ENCODE measurements at places on chromosomes 1 and 21.
A peak's percentile ranks its signal among the peaks of the same experiment; 100 is the strongest.

DNA sequence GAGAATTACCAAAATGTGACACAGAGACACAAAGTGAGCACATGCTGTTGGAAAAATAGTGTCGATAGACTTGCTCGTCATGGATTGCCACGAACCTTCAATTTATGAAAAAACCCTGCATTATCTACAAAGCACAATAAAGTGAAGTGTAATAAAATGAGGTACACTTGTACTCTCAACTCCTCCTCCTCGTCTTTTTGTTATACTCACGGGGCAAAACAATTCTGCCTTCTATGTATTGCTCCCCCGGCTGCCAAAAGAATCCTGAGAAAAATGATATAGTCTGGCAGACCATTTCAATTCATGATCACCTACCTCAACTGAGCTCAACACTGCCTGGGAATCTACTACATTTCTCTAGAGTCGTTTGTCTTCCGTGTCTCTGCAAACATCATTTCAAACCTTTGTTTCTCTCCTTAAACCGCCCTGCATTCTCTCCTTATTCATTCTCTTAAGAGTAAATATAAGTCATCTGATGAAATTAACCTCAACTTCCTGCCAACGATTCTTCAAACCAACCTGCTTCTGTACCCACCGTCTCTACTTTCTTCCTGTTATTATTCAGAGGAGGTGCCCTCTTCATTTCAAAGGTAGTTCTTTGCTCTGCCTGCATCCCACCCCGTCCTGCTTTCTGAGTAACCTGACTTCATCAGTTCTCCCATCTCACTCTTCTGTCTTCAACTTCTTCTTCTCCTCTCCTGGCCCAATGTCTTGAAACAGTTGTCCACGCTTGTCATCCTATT is 12.9 kb upstream of the IL19 start:
- peak; percentile 26 for DNase-seq

DNA sequence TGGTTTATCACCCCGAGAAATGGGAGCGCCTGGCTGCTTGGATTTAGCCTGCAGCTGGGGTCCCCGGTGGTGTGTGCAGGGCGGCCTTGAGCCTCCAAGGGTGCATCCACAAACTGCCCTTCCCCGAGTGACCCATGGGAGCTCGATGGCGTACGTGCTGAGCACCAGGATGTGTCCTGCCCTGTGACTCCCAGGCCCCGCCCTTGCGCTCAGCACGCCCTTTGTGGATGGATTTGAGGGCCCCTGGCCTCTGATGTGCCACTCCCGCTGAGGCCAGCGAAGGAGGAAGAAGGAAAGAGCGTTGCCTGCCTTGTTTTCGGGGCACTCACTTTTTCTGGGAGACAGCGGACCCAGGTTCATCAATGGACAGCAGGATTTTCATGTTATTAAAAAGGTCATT is 1.7 kb upstream of the TFF3 start:
- DNase-seq = no peak

GRCh38 chr1:184276416-184276815 is 110.4 kb upstream of the C1orf21 start:
- no peak for DNase-seq

DNA sequence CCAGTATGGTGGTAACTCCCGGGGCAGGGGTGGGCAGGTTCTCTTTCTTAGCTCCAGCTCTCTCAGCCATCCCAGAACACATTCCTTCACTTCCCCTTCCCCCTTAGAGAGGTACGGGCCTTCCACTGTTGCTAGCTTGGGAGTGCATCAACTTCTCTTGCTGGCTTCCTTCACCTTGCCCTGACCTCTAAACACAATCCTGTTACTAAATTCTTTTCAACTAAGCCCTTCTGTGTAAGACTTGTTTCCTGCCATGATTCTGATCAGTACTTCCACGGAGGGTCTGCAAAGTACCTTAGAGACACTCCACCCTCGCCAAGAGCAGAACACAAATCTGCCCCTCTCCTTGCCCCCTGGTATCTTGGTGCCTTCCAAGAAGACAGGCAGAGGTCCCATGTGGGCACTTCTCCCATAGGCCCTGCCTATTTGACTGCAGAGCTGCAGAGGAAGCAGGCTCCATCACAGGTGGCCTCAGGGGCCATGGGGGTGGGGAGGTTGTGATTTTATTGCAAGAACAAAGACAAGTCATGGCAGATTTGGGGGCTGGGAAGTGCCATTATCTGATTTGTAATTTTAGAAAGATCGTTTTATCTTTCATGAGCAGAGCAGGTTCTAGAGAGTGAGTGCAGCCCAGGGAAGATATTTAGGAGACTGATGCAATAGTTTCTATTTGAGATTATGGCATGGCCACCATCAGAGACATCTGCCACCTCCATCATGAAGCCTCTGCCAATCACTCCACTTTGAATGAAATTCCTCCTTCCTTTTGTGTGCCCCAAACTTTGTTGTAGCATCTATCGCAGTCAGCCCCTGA is 182.5 kb upstream of the JUN start:
- no peak for DNase-seq

GRCh38 chr1:46394108-46394871 is at the start of gene FAAH:
TSS of gene FAAH (plus strand) at chr1:46394317. CDS start at chr1:46394349, 32 bp downstream.
- DNase-seq = peak; percentile 85

DNA sequence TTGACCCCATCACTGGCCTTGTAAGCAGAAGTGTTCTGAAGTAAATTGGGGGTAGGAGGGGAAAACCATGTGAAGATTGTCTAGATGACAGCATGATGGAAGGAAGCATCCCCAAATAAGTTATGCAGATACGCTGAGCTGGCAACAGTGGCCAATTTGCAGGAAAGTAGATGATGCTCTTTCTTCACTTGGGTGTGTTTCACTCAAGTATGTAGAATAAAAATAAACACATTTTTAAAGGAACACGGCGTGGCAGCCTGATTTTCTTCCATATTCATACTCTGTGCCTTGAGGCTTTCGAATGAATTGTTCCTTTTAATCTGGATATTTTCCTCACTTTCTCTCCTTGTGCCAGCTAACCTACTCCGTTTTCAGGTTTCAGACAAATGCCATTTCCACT is 295.5 kb upstream of the DPYD start:
- DNase-seq = no peak

- DNase-seq = no peak
These were observed 401.2 kb upstream of the PROX1 start for GRCh38 chr1:213586587-213586972.

GRCh38 chr1:235739124-235739523 is 89.5 kb upstream of the GNG4 start:
- DNase-seq = no peak

DNA sequence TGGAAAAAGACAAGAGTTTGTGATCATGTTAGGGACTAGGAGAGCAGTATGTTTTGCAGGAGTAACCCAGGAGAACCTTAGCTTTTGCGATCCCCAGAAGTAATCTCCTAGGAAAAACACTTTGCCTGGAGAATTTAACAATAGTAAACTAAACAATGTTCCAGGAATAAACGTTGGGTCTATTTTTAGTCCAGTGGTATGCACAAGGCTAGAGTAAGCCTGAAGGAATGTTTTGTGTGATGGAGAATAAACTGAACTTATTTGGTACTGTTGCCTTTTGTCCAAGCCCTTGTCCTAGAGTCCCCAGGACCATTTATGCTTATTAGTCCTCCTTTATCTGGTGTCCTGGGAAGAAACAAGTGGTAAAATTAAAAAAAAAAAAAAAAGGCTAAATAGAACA is 28.7 kb upstream of the RGS5 start:
- no peak for DNase-seq

DNA sequence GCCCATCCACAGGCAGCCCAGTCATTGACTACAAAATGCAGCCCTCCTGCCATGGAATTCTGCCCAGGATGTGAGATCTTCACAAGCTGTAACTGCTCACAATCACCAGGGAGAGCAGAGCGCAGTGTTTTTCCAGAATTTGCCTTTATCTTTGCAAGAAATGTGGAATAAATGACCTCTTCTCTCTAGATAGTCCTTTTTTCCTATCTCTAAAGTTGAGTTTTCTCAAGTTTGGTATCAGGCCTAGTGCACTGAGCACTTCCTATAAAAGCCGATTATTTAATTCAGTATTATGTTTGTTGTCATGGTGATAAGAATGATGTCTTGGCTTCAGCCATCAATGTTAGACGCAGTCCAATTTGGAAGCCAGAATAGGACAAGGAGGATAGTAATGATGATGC is 246.9 kb upstream of the IRF2BP2 start:
- no peak for DNase-seq

DNA sequence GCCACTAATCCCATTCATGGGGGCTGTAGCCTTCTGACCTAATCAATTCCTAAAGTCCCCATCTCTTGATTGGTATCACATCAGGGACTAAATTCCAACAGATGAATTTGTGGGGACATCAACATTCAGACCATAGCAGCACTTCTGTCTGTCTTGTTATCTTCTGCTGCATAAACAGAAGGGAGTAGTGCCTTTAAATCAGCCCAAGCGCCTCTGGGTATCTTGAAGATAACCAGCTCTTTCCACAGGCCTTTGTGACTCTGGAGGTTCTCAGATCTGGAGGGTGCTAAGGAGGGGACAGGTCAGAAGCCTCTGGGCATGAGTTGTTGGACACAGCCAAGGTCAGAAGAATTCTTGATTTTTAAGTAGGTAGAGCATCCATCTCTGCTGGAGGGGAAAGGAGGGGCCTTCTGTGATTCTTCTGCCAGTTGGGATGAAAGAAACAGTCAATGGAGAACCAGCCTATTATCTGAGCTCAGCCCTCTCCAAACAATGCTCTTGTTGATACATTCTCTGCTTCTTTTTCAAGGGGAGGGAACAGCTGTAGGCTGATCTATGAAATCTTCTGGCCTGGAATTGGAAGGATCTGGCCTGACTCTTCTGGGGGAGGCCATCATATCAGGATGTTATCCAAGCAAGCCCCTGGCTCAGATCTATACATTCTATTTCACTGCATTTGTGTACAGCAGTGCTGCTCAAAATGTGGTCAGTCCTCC is 31.3 kb upstream of the LRIG2 start:
- DNase-seq = no peak

DNA sequence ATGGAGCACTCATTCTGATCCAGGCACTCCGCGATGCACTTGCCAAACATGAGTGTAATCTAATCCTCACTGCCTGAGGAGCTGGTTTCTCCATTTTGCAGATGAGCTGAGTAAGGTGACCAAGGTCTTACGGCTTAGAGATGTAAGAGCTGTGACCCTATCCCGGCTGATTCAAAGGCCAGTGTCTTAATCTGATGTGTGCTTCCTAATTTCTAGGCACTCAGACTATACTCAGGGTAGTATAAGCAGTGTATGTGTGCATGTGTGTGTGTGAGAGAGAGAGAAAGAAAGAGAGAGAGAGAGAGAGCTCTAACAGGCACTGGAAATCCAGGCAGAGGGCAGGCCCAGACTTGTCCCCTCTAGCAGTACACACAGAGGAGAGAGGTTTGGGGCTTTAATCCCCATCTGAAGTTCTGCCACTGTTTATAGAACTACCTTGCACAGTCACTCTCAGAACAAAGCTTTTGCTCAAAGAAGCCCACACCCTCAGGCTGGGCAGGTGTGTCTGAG is 188.2 kb downstream of the ZBTB18 start:
- DNase-seq = peak; percentile 53

- no peak for DNase-seq
These were observed 44.2 kb downstream of the RPAP2 start for GRCh38 chr1:92343061-92343460.

GRCh38 chr1:178581351-178582303 is 68.7 kb downstream of the TEX35 start:
- DNase-seq = peak; percentile 93

- DNase-seq = no peak
These were observed 5.2 kb downstream of the SOX13 start for GRCh38 chr1:204077979-204078696.

DNA sequence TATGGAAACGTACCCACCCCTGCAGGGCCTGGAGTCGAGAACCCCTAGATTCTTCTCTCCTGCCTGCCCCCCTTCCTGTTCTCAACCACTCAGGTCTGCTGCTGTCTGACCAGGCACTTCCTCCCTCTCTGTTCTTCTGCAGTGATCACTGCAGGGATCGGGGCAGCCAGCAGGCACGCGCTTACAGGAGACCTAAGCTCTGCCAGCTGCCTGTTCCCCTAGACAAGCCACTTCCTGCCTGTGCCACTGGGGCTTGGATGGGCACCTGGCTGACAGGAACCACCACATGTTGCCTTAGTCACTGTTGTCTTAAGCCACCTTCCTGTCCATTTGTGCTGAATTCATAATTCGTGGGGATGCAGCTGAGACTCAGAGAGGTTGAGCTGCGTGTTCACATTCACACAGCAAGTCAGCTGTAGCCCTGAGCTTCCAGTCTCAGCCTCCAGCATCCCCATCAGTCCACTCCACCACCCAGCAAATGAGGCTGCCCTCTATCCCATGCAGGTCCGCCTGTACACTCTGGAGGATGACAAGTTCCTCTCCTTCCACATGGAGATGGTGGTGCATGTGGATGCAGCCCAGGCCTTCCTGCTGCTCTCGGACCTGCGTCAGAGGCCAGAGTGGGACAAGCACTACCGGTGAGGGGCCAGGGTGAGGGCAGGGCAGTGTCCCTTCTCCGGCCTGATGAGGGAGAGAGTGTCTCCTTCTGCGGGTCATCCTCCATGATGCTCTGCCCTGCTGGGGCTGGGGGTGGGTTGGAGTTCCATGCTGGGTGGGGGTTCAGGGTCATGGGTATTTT is 18.6 kb downstream of the FAM151A start:
- peak; percentile 83 for DNase-seq

- no peak for DNase-seq
These were observed 13.4 kb downstream of the FTCD start for GRCh38 chr21:46141767-46142581.

- DNase-seq = no peak
These were observed 54.1 kb downstream of the NPHP4 start for GRCh38 chr1:5938101-5938646.

- DNase-seq = no peak
These were observed 6.5 kb upstream of the RGS16 start for GRCh38 chr1:182610606-182611194.

DNA sequence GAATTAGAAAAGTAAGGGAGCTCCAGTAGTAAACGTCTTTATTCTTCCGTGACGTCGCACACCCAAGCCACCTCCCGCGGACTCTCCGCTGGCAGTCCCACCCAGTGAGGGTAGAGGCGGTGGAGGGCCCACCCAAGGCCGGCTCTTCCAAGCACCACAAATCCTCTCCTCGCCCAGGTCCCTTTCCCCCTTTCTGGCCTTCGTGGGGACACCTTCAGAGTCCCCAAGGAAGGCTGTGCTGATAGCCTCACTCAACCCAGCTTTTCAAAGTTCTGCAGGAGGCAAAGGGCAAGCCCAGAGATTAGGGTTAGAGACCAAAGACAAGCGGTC is 349 bp upstream of the GPN2 start:
- DNase-seq = no peak

DNA sequence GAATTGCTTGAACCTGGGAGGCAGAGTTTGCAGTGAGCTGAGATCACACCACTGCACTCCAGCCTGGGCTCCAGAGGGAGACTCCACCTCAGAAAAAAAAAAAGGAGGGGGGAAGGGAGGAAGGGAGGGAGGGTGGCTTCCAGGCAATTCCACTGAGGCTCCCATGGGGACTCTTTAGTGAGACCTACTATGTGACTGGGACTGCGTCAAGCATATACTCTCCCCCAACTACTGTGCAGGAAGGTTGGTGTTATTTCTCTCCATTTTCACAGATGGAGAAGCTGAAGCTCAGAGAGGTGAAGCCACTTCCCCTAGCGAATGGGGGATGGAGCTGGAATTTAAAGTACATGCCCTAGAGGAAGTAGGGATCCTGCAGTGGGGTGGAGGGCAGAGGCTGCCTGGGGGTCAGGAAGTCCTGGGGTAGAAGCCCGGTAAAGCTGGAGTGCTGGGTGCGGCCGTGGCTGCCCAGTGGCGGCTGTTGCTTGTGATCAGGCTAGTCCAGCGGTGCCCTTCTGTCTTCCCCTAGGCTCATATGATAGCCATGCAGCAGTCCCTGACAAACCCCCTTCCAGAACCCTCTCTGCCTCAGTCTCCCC is 40.3 kb downstream of the RAP1GAP start:
- DNase-seq = no peak

- no peak for DNase-seq
These were observed 371.2 kb downstream of the NPHP4 start for GRCh38 chr1:5620997-5621396.
